ENCODE measurements at places on chromosomes 5 and 9.

DNA sequence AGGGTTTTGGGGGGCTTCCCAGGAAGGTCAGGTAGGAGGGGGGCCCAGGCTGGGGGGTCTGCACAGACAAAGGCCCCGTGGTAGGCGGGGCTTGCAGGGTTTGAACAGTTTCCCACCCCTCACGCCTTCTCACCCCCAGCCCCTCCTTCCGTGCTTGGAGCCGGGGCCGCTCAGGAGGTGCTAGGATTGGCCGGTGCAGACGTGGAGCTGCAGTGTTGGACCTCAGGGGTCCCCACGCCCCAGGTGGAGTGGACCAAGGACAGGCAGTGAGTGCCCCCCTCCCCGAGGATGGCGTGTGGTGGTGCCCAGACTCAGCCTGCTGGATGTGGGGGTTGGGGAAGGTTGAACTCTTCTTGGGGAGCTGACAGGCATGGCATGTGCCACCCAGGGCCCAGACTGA is 83.8 kb downstream of the HMCN2 start:
- DNase-seq, result no peak

- no peak for DNase-seq
These were observed 57.2 kb downstream of the ACO1 start for GRCh38 chr9:32441678-32442077.

- no peak for DNase-seq
These were observed 51.8 kb upstream of the TEX48 start for GRCh38 chr9:114733816-114734215.

- peak; percentile 25 for DNase-seq
These were observed 15.0 kb upstream of the HSPB3 start for GRCh38 chr5:54440456-54440893.

DNA sequence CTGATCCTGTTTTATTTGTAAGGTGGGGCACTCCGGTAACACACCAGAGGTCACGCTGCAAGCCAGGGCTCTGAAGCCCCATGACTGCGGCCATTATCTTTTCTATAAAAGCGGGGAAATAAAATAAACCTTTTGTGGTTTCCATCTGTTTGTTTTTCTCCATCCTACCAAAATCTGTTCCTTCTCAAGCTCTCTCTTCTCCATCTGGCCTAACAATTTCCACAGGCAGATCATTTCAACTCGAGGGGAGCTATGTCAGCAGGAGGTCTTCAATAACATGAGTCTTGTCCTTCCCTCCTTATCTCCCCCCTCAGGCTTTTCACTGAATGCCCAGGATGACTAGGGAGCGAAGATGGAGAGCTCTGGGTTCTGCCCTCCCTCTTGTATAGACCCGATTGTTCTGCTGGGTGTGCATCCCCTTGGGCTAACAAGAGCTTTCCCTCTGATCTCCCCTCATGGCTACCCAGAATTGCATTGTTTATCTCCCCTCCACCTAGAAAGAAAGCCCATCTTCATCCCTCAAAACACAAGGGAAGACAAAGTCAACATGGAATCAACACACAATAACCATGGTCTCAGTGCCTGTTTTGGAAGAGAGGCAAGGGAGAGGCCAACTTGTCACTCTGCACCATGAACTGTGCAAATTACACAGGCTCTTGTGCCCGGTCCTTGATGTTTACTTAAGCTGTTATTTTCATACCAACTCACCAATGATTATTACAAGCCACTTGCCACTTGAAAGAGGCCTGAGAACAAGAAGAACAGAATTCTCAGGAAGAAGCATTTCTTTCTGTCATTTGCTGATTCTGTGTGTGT is 187.8 kb downstream of the FANCC start:
- no peak for DNase-seq

All from adipocyte (in vitro differentiated cells).